ENCODE measurements at places on chromosomes 3 and 15.

DNA sequence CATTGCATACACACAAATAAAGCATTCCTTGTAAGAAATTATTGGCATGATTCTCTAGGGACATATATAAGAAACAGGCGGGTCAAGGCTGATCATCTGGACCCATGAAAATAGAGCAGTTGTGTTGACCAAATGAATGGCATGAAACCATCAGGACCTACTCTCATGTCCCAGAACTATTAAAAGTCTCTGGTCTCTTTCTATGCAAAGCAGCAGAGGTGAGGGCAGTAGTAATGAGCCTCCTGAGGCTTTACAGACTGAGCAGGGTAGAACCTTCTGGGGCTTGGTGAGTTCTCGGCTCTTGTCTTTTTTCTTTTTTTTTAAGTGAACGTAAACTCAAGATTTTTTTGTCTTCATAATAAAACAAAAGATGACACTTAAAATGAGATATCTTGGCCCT, 9.3 kb downstream of the GLDN start:
- DNase-seq = no peak

DNA sequence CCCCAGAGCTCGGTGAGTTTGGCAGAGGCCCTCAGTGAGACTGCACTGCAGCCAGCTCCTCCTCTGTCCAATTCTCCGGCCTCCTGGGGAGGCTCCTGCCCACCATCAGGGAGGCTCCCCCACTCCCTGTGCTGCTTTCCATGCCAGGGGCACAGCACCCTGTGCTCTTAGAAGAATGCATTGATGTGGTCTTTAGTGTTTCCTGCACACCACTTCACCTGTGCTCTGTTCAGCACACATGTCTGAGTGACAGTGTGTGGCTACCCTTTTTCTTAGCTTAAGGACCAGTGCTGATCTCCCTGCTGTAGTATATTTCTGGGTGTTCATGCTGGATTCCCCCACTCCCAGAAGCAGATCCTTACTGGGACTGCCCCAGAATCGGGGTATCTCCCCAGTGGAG, 36.2 kb upstream of the PRR20G start:
- DNase-seq = no peak

DNA sequence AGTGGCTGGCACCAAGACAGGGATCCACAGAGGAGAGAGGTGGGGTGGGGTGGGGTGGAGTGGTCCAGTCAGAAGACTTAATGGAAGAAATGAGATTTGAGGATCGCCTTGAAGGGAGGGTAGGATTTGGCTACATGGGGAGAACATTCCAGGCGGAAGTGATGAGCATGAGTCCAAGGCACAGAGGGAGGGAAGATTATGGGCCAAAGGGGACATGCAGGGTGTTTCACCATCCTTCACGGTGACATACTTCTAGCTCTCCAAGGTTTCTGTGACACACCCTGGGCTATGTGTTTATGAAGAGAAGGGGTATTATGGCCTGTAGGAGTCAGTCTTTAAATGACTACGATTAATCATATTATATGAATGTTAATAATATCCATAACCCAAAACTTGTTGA, 7.7 kb upstream of the FBN1 start:
- DNase-seq = no peak

GRCh38 chr3:112687616-112688015, 46.7 kb upstream of the CCDC80 start:
- DNase-seq = no peak

- DNase-seq = peak; percentile 97
Observed at GRCh38 chr3:73786321-73786807, 161.6 kb upstream of the PDZRN3 start.

DNA sequence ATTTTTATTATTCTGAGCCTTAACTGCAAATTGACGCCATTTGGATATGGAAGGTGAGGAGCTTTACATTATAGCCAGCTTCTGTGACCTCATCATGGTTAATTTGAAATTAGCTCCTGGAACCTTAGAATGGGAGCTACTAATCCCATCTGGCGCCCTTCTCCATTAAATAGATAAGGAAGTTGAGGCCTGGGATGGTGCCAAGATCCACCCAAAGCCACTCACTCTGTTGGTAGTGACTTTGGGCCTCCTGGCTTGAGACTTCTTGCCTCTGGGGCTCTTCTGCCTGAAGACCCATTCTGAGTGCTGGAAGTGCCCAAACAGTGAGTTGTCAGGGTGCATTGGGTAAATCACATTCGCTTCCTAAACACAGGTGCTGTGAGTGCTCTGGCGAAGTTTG, 12.0 kb upstream of the HMCES start:
- no peak for DNase-seq

GRCh38 chr3:120646771-120647432, 35.1 kb downstream of the HGD start:
- DNase-seq = no peak

DNA sequence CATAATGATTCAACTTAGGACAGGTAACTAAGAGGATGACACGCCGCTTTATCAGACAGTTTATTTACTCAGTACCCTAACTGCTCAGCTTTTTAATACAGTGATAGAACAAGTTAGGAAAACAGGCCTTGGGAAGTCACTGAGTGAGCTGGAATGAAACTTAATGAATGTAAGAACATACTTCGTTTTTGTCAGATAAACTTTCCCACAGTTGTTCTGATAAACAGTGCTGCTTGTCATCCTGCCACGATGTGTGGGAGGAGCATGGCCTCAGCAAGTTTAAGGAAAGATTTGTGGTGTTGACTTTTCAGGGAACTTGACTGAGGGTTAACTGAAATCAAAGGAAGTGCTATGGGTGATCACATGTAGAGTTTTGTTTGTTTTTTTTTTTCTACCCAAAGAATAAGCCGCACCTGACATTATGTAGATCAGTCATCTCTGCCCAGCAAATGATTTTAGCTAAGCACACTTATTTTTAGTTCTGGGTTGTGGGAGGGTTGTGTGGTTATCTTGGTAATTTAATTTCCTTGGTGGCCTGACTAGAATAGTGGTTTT, 5.6 kb upstream of the P2RY14 start:
- DNase-seq = no peak

GRCh38 chr3:46447228-46447985, 17.3 kb downstream of the LTF start:
- no peak for DNase-seq
